ENCODE measurements at places on chromosomes 5 and 9.
A peak's percentile ranks its signal among the peaks of the same experiment; 100 is the strongest.

- DNase-seq: no peak
Observed at GRCh38 chr9:132912131-132912530, 32.3 kb downstream of the TSC1 start.

DNA sequence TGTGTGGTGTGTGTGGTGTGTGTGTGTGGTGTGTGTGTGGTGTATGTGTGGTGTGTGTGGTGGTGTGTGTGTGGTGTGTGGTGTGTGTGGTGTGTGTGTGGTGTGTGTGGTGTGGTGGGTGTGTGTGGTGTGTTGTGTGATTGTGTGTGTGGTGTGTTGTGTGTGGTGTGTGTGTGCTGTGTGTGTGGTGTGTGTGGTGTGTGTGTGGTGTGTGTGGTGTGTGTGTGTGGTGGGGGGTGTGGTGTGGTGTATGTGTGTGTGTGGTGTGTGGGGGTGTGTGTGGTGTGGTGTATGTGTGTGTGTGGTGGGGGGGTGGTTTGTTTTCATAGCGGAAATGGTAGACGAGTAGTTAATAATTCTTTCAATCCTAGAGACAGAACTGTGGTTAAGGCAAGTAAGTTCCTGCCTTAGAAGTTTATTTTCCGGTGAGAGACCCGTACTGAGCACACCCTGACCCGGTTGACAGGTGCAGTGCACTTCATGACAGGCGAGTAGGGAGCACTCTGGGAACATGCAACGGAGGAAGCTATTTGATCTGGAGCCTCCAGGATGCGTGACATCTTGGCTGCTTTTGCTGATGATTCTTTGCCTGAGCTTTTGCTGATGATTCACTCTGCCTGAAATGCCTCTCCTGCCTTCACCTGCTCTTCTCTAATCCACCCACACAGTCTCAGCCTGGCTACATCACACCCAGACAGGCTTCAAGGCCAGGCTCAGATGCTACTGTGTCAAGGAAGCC lies 21.7 kb upstream of the FAT2 start:
- peak; percentile 37 for DNase-seq

- no peak for DNase-seq
Observed at GRCh38 chr5:59069438-59070079, 486.7 kb downstream of the RAB3C start.

DNA sequence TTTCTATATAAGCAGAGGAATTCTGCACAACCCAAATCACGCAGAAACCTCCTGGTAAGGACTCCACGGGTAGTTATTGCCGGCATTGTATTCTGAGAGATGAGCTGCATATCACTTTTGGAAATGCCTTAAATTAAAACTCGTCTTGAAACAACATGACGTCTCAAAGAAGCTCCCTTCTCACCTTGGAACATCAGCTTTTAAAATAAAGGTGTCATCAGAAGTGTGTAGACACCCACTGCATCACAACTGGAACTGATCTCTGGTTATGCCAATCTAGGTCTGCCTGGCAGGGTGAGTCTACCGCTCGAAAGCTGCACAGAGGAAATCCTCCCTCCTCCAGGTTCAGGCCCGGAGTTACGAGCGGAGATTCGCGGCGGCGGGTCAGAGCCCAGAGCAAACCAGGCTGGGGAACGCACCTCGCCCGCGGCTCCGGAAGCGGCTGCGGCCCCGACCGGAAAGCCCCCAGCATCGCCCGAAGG lies 974 bp upstream of the SLC12A2 start:
- no peak for DNase-seq

DNA sequence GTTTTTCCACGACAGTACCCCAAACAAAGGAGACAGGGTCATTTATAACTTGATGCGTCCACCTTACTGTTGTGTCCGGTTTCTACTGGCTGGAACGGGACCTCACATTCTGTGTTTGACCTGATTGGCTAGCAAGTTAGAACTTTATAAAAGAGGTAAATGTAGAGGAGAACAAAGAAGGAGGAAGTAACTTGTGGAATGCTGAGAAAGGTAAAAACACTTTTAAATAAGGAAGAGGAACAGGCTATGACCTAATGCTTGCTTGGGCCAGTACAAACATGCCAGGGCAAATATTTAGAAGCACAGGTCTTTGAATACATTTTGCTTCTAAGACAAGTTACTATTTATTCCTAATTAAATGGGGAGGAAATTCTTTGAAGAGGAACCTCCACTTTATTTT lies 251.6 kb downstream of the KIAA0825 start:
- no peak for DNase-seq

GRCh38 chr9:124477211-124477647 lies 27.0 kb downstream of the ADGRD2 start:
- no peak for DNase-seq

- no peak for DNase-seq
Observed at GRCh38 chr9:117720555-117720954, 16.4 kb downstream of the TLR4 start.

All from GM06990 (cell line).